Sciatic nerve (tissue), 2 donors: ENCODE measurements at places on chromosomes 12 and 14.

DNA sequence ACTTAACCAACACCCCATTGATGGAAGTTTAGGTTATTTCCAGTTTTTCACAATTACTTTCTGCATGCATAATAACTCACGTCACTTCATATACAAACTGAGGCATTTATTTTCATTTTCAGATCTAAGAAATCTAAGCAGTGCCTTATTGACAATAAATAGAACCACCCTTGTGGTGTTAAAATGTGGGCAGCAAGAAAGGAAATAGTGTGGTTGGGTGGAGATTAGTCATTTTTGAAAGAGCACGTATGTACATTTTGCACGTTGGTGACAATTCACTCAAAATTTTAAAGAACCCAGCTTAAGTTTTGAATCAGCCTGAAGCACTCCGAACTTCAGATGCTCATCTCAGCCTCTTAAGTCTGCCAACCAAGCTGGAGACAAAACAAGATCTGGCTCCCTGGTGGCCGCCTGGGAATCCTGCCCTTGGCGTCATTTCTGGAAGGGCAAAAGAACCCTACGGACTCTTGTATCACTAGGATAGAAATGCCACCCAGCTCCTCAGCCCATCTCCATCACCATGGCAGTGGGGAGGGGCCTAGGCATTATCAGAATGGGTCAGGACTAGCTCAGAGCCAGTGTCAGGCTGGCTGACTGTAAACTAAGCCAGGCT, 89.5 kb upstream of the BCL2L14 start:
- no peak for DNase-seq

DNA sequence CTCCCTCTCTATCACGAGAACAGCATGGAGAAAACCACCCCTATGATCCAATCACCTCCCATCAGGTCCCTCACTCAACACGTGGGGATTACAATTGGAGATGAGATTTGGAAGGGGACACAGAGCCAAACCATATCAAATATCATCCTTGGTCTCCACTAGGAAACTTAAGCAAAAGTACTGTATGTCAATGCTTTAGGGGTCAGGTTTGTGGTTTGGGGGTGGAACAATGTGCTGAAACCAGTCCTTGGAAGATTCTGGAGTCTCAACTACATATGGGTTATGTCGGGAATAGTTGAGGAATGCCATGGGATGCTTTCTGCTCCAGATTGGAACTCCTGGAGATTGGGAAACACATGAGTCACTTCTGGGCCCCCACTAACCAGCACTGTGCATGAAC, 48.3 kb upstream of the CCDC63 start:
- no peak for DNase-seq

GRCh38 chr12:124651516-124652273, 84.3 kb upstream of the NCOR2 start:
- no peak for DNase-seq

- DNase-seq: no peak
Measured at GRCh38 chr14:28406196-28406595, 360.4 kb upstream of the FOXG1 start.

GRCh38 chr14:99790978-99791376, 2.2 kb upstream of the EML1 start:
- no peak for DNase-seq

- no peak for DNase-seq
Measured at GRCh38 chr12:51098611-51099010, 15.2 kb upstream of the CSRNP2 start.

DNA sequence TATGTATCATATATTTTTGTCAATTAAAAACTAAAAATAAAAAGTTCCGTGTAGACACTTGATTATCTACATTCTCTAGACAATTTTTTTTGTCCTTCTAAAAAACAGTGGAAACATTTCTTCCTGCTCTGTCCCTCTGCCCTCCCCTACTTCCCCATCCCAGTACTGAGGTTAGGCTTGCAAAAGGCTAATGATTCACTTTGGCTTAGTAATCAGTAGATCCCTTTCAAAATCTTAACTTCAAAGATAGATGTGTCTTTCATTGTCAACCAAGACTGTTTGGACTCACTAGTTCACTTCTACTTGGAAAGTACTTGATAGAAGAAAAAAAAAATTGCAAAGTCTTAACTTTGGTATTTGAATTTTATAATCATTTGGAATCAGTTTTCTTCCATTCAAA, 3.8 kb downstream of the SETD3 start:
- no peak for DNase-seq

- DNase-seq: no peak
Measured at GRCh38 chr14:22885975-22886374, 3.0 kb downstream of the REM2 start.

DNA sequence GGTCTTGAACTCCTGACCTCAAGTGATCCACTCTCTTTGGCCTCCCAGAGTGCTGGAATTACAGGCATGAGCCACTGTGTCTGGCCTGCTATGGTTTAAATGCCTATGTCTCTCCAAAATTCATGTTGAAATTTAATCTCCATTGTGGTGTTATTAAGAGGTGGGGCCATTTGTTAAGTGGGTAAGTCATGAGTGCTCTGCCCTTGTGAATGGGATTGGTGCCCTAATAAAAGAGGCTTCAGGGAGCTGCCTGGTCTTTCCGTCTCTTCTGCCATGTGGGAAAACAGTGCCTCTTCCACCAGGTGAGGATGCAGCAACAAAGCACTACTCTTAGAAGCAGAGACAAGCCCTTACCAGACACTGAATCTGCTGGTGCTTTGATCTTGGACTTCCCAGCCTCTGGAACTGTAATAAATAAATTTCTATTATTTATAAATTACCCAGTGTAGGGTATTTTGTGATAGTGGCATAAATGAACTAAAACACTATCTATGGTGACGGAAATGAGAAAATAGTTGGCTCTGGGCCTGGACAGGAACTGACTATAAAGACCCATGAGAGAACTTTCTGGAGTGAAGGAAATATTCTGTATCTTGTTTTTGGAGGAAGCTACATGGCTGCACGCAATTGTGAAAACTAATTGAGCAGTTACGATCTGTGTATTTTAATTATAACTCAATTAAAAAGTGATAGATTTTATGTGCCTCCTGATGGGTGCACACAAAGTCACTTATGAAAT, 12.1 kb upstream of the ATP23 start:
- no peak for DNase-seq

DNA sequence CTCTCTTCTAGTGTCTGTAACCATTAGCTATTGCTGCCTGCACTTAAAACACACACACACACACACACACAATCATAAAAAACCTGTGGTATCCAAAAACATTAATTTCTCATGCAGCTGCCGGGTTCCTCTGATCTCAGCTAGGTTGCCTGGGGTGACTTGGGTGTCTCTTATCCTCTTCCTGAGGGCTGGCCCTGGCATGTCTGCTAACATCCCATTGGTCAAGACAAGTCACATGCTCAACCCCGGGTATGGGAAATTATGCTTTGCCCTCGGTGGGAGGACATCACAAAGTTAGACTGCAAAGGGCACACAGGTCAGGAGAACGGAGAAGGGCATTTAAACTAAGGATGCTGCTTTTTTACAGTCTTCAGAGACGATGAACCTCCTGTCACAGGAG, 55.7 kb downstream of the TRPV4 start:
- no peak for DNase-seq

DNA sequence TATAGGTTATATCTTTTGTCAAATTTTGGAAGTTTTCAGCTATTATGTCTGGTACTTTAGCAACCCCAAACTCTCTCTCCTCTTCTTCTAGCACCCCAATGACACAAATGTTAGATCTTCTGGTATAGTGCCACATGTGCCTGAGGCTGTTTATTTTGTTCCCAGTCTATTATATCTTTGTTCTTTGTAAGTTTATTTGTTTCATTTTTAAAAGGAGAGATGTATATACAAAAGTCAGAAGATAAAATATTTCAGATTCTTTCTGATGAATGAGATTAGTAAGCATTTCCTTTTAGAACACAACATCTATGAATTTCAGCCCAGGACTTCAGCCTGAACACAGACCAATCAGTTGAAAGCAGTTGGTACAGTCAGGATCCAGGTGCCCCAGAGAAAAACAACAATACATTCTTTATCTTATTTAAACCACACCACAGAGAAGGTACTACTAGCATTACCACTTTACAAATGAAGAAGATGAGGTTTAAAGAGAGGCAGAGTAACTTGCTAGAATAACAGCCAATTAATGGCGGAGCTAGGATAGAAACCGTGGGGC, 114.1 kb upstream of the BTG1 start:
- no peak for DNase-seq

- no peak for DNase-seq
Measured at GRCh38 chr14:26138764-26139445, 458.9 kb downstream of the NOVA1 start.

DNA sequence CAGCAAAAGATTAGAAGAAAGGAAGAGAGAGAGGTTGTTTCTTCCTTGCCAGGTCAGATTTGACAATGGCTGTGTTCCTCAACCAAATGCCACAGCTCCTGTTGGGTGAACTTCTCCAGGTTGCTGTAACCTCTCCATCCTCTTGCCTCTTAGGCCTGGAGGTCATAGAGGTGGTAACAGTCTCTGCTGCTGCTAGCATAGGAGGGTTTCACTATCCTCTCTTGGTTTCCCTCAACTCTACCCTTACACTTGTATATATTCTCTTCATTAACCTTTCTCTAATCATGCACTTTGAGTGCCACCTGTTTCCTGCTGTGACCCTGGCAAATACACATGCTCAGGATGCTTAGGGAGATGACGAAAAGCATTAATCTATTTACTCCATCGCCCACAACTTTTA, 67.7 kb upstream of the HIF1A start:
- DNase-seq: no peak

GRCh38 chr12:48986720-48987291, 8.7 kb downstream of the WNT1 start:
- DNase-seq: no peak

DNA sequence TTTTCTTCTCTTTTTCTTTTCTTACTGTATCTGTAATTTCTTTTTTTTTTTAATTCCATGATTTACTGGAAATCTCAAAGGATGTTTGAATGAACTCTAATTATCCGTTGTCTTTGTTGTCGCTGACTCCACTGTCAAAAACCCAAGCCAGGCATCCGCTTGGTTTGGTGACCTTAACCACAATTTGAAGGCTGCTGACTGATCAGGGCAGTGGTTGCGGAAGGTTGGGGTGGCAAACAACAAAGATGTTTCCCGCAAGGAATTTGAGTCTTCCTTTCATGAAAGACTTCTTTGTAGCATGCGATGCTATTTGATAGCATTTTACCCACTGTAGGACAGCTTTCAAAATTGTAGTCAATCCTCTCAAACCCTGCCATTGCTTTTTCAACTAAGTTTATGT, 1013.8 kb downstream of the DIO2 start:
- DNase-seq: no peak

DNA sequence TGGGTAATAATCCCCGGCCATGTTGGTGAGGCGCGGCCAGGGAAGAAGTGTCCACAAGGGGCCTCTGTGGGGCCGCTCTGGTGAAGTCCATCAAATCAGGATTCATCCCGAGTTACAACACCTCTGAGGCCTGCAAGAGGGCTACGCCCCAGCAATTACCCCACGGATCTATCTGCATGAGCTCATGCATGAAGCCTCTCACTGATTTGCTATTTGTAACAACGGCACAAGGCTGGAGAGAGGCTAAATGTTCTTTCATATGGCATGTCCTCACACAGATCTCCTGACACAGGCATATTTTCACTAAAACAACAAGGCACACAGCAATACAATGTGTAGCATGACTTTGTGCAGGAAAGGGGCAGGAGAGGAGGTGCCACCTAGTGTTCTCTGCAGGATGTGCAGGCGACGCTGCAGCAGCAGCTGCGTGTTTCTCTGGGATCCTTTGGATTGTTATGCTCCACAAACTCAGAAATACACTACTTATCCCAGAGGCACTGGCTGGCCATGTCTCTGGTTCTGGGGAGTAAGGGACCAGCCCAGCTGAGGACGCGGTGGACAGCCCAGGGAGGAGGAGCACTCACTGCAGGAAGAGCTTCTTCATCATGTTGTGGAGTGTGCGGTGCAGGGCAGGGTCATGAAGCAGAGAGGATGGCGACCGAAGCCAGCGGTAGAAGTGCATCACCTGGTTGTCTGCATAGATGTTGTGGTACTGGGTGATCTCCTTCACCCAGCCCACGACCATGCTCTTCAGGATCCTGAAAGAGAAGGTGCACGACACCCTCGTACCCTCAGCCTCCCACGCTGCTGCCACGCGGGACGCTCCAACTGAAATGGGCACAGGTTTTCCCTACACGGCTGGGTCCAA, 20.2 kb downstream of the P2RX2 start:
- no peak for DNase-seq

DNA sequence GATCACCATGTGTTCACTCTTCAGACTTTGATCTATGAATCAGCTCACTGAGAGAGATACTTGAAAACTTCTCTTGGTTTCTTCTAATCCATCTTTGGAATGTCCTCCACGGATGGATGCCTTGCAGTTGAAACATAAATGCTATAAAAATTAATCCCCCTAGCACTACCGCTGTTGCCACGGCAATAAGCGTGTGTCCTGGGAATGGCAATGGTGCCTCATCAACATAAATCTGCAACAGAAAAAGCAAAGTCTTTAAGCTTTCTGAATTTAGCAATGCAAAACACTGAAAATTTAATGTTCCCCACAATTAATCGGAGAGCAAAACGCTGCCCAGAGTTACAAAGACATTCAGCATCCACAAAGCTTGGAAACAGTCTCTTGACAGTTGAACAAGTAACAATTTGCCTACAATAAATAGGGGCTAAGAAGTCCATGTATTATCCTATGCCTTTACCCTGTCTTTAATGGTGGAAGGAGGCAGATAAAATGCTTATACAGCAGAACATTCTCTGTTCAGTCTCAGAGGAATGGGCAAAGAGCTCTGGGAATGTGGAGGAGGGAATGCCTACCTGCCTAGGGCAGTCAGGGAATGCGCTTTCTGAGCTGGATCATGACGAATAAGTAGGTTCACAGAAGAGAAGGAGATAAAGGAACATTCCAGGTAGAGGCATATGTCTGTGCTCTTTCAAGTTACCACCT, 70.9 kb upstream of the PPP4R3A start:
- no peak for DNase-seq

DNA sequence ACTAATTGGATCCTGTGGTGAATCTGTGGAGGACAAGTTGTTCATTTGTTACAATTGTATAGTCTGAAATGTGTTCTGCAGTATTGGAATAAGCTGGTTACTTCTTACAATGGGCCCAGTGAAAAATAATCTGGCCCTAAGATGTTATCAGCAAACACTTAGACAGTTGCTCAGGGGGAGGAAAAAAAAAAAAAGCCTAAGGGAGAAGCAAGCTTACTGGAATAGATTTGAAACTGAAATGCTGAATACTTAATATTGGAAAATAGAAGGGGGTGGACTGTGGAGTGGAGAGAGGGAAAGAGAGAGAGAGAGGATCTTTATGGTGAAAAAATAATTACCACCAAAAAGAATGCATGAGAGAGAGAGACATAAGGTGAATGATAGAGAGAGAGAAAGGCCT, 4.0 kb downstream of the FOXG1 start:
- DNase-seq: no peak

GRCh38 chr12:127650626-127651025, 616.3 kb upstream of the TMEM132C start:
- DNase-seq: no peak
